ENCODE measurements at places on chromosomes 7 and 10.

- DNase-seq = no peak
Observed at GRCh38 chr7:55517191-55517633, 55.1 kb downstream of the VOPP1 start.

GRCh38 chr10:98405422-98405821 lies 9.6 kb downstream of the PYROXD2 start:
- no peak for DNase-seq

GRCh38 chr10:133096616-133097269 lies 9.0 kb downstream of the ADGRA1 start:
- DNase-seq = no peak

GRCh38 chr7:135499818-135500217 lies 10.1 kb downstream of the CNOT4 start:
- no peak for DNase-seq

DNA sequence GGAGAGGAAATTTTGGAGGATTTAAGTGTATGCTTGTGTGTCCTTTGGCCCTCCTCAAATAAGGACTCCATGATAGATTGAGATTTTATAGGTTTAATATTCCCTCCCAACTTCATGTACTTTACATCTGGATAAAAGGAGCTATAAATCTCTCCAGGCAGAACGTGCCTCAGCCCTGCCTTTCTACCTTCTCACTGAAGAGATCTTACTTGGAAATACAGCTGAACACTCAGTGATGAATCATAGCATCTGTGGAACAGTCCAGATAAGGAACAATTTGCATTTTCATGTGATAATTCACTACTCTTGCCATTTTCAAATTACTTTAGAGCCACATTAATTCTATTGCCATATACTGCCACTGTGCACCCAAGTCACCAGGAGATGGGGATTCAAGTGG lies 364.6 kb upstream of the PODXL start:
- DNase-seq = no peak

DNA sequence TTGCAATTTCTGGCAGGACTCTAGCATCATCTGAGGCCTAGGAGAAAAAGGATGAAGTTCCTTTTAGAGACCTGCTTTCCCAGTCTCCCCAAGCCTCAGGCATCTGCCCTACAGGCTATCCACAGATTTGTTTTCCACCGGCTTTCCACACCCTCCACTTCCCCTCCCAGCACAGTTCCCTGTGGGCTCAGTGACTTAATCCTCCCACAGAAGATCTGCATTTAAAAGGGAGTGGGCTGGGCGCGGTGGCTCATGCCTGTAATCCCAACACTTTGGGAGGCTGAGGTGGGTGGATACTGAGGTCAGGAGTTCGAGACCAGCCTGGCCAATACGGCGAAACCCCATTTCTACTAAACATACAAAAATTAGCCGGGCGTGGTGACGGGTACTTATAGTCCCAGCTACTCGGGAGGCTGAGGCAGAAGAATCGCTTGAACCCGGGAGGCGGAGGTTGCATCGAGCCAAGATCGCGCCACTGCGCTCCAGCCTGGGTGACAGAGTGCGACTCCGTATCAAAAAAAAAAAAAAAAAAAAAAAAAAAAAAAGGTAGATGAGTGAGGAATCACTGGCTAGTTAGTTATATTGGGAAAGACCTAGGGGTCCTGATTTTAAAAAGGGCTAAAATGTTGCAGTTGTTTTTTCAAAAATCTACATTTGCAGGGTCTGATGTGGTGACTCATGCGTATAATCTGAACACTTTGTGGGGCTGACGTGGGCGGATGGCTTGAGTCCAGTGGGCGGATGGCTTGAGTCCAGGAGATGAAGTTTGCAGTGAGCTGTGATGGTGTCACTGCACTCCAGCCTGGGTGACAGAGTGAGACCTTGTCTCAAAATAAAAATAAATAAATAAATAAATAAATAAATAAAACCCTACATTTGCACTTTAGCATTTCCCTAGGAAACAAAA lies 119.5 kb downstream of the BAMBI start:
- DNase-seq = no peak

DNA sequence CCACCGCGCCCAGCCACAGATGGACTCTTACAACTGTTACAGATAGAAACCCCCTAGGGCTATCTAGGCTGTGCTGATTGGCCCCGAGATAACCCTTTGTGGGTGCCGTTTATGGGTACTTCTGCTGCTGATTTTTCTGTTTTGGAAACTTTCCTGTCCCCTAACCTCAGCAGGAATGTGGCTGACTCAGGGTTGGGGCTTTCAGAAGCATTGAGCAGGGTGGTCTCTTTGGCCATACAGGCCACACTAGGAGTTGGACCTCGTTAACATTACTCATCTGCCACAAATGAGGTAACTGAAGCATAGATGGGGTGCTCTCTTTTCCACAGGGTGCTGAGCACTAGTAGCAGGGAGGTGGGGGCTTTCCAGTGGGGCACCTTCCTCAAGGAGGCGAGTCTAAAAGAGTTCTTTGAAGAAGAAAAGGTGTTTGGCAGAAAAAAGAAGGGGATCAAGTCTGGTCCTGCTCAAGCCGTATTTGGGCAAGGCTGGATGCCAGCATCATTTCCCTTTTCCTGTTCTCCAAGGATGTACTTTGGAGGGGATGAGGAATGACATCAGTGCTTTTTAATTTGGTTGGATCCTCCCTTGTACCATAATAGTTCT lies 6.4 kb downstream of the ZSCAN25 start:
- DNase-seq = no peak

DNA sequence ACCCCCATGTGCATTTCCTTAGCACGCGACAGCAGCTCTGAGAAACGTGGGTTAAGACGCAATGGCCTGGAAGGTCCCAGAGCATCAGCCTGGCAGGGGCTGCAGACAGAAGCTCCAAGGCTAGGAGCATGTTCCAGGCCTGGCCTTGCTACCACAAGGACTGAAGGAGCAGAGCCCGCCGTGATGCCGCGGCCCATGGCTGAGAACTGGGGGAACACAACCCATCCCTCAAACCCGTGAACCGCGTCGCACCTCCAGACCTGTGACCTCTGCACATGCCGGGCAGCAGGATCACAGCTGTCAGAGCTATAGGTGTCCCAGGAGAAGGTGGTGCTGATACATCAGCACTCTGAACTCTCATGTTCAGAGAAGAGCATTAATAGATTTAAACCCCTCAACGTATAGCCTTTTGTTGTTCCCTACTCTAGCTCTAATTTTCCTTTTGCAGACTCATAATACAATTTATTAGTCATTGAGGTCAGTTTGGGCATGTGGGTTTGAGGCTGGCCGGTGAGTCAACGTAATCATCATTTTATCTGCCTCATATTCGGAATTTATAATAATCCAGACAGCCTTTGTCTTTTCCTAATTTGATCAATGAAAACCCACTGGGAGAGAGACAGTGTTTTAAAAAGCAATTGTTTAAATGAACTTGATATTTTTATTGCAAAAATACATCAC lies 222.5 kb upstream of the TCERG1L start:
- DNase-seq = no peak

DNA sequence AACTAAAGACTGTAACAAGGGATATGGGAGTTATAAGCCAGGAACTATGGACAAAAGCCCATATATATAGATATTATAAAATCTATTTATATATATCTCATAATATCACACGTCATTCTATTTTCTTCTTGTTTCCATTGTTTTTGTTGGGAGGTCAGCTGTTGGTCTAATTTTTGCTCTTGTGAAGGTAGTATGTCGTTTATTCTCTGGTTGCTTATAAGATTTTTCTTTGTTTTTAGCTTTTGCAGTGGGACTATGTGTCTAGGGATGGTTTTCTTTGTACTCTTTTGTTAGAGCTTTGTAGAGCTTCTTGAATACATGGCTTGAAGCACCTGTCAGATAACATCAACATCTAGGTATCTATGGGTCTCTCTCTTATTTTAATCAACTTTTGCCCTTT lies 14.0 kb downstream of the ARL4A start:
- DNase-seq = no peak

DNA sequence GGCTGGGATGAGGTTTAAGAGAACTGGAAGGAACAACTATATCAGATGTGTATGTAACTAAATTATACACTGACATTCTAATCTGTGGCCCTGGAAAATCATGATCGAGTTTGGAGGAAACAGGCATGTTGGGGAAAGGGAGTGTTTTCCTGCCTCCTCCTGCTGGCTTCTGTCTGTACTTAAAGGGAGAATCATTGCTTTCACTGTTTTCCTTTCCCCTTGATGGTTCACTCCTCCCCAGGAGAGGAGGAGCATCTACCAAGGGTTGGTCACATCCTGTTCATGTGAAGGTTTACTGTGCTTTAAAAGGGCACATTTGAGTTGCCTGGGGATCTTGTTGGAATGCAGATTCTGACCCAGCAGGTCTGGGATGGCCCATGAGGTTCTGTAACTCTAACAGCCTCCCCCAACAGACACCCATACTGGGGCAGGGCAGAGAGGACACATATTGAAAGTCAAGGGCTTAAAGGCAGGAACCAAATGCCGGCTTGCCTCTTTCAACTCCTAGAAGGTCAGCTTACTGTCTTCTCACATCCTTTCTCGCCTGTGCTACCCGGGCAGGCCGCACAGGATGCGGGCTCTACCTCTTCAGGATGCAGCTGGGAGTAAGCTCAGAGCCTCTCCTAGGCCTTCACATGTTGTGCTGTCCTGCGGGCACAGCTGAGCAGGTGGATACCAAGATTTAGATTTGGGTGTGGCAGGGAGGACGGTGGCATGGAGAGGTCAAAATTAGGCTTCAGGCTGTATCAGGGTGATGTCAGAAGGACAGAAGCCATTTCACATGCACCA lies 694.8 kb downstream of the KCNMA1 start:
- DNase-seq = no peak

GRCh38 chr7:625376-625971 lies 101.0 kb upstream of the DNAAF5 start:
- DNase-seq = no peak

GRCh38 chr10:92486637-92487036 lies 87.3 kb downstream of the IDE start:
- DNase-seq = no peak

DNA sequence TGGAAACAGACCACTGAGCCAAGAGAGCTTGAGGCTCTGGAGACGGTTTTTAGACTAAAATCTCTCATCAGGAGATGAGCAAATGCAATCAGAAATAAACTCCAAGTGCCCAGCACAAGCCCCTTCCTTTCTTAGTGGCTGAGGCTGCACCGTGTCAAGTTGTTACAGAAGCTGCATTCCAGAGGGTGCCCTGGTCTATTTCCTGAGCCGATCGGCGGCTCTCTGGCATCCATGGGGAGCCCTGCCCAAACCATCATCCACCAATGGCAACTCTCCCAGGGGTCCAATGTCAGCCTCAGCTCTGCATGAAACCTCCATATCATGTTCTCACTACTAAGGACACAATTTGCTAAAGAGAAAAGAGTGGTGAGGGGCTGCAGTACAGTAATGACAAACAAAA lies 89.6 kb downstream of the SVIL start:
- no peak for DNase-seq

GRCh38 chr10:72132854-72133253 lies 44.5 kb upstream of the SPOCK2 start:
- no peak for DNase-seq

DNA sequence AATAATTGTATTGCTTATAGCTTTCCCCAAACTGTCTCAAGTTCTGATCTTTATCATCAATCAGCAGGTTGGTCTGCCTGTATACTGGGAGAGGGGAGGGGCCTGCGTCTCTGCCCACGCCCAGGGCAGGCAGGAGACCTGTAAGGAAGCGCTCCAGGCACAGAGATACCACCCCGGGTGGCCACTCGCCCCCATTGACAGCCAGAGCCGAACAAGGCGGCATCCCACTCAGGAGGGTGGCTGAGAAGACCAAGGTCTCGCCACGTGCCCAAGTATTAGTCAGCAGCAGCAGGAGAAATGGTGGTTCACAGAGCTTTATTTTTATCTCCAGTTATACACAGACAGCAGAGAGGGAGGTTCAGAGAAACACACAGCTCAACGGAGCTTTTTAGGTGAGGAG lies 7.2 kb downstream of the STK32C start:
- DNase-seq = no peak

- DNase-seq = no peak
Observed at GRCh38 chr10:68235581-68235980, 3.7 kb upstream of the ATOH7 start.

DNA sequence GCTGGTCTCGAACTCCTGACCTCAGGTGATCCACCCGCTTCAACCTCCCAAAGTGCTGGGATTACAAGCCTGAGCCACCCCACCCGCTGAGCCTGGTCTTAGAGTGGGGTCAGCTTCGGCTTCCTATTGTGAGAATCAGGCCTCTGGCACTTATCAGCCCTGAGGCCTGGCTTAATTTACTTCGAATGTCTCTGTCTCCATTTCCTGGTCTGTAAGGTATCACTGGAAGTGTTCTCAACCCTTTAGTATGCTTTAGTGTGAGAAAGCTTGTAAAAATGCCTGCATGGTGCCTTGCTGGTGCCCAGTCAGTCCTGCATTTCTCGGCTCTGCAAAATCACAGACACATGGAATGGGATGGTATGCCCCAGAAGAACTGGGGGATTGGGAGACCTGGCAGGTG lies 671.4 kb upstream of the GALNT17 start:
- no peak for DNase-seq

DNA sequence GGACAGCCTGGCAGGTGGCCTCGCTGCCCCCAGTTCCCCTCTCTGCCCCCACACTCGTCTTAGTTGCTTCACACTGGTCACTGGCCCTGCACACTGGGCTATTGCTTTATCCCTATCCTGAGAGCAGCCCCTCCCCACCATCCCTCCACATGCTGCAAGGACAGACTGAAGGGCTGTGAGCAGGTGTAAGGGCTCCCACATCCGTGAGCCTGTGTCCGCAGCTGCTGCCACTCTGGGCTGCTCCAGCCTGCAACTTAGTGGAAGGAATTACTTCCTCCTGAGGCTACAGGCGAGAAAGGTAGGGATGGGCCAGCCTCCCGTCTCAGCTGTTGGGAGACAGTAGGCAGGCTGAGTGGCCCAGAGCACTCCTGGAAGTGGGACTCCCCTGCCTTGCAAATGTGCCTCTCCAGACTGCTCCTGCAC lies 3.8 kb downstream of the RARRES2 start:
- DNase-seq = no peak

DNA sequence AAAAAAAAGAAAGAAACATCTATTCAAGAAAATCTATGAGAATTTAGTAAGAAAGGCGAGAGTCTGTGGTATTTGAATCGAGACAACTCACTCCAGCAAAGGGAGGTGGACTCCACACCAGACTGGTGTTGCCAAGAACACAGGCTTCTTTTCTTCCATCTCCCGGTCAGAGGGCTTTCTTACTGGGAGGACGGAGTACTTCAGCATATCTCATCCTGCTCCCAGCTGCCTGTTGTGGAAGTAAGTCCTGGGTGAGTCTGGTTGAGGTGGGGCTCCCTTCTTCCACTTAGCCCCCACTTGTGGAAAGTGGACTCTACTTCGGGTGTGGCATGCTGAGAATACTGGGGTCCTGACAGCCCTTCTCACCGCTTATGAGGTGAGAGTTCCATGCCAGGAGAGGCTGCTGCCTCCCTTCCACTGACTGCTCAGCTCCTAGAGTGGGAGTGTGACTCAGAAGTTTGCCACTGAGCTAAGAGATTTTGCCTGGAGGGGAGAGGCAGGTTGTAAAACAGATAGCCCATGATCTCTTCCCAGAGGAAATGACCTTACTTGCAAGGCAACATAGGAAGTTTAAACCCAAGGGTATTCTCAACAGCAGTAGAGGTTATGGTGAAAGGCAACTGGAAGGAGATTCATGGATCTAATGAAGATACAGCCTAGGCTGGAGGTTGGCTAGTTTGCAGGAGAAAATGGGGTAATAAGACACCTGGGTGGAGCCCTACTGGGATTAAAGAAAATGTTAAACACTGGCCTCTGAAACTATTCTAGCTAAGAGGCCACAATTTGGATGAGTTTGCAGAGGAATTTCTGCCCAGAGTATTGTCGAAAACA lies 3.5 kb upstream of the NACAD start:
- DNase-seq = no peak
